Central memory CD4-positive, alpha-beta T cell (primary cell): ENCODE measurements at places on chromosomes 1 and 21.

GRCh38 chr21:26798856-26799751 is 46.1 kb downstream of the ADAMTS1 start:
- no peak for DNase-seq

DNA sequence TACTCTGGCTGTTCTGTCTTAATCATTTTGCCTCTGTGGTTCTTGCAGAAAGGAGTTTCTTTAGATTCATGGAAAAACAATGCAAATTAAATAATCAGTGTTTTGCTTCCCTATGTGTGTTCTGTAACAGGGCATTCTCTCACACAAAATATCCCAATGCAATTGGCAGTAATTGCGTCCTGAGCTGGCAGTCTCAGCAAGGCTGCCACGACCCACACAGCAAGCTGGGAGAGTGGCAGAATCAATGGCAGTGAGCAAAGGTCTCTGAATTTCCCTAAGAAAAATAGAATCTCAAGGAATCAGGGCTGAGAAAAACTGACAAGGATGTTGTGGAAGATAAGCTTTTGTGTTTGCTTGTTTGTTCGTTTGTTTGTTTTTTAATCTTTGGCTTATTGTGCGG is 198.1 kb upstream of the ST6GALNAC5 start:
- no peak for DNase-seq

DNA sequence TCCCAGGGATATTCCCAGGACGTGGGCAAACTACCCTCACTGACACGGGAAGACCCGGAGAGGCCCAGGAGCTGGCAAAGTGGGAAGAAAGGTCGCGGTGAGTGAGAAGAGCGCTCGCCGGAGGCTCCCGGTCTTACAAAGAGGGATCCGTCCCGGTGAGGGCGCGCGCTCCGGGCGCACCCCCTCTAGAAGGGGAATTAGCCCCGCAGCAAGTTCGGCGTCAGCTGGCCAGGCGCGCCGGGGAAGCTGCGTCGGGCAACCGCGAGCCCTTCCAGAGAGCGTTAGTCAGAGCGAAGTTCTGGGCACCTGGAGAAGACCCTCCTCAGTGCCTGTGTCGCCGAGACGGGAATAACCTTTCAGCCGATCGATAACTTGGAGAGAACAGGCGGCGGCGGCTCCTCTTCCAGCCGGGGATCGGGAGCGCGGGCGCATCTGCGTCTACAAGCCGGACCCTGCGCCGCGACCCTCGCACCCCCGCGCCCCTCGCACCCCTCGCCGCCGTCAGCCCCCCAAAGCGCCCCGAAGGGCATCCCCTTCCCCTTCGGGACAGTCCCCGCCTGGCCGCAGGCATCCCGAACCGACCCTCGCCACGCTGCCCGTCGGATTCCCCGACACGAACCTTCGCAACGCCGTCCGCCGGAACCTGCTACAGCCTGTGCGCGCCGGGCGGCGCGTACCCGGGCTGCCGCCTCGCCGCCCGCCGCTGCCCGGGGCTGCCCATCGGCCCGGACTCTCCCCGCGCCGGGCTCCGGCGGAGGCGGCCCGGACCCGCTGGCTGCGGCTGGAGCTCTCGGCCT is 485 bp downstream of the SIPA1L2 start:
- no peak for DNase-seq

- DNase-seq: no peak
These were observed 51.9 kb downstream of the KLHDC7A start for GRCh38 chr1:18532390-18533170.

DNA sequence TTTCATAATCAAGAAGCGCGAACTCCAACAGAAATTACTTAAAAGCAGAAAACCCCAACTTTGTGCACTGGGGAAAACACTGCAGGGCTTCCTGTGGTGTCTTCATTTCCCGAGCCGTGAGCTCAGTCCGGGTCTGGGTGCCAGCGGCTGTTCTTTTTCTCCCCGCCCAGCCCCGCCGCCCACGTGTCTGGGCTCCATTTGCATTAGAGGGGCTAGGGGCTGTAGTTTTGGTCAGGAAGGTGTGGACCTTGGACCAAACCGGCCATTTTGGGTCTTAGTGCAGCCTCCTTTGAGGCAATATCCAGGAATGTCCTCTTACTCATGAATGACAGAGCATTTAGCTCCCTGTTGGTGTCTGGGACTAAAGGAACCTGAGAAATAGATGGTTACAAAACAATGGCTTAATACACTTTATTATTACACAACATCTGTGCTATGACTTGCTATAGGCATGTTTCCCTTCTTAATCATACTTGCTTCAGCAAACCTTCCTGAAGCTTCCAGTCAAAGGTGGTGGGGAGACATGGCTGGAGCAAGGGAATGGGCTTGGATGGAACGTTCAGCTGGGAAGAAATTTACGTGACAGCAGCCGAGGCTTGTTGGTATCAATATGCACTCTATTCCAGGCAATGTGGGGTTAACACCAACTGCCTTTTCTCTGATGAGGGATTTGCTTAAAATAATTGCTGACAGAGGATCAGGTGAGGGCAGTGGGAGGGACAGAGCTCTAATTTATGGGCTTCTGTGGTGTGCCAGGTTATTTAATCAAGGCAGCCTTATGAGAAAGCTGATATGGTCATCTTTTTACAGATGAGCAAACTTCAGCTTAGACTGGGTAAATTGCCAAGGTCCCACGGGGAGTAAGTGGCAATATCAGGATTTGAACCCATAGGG is 1.1 kb downstream of the AGTRAP start:
- DNase-seq: peak; percentile 44

DNA sequence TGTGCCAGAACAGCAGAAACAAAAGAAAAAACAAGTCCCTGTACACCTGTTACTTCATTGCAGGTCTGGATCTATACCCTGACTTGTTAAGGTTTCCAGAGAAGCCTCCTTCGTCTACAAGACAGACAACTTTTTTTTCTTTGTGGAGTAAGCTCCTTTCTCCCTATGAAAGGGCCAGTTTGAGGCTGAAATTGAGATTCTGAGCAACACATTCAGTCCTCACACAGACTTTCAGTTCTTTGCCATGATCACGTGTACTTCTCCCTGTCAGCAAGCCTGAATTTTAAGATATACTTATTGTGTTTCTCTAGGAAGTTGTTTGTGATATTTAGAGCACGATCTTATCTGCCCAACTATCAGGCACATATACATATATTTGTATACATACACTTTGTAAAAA is 374.0 kb downstream of the NTNG1 start:
- no peak for DNase-seq

- DNase-seq: no peak
These were observed 29.3 kb upstream of the ZBTB21 start for GRCh38 chr21:42039470-42039901.

GRCh38 chr21:32425628-32426027 is 13.1 kb downstream of the EVA1C start:
- DNase-seq: no peak

GRCh38 chr1:239388578-239388977 is 2.2 kb downstream of the CHRM3 start:
- DNase-seq: no peak

DNA sequence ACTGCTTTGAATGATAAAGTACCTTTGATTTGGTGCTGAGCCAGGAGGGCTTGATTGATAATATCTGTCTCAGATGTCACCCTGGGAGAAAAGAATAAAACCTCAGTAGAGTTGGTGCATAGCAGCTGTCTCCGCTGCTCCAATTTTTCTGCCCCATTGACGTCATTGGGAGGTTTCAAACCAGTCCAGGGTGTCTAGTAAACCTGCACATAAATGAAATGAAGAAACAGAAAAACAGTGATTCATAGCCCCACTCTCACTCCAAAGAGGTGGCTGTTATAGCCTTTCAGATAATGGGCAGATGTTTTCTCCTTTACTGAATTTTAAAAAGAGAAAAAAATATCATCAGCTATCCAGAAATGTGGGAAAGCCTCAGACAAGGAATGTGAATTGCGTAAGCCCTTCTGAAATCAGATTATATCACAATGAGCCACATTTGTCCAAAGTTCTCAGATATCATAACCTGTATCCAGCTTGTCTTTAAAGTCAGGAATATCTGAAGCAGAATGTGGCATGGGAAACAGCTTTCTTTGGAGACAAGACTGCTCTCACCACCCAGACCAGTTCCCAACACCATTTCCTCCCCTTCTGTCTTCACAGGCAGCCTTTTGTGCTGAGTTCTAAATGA is 351.3 kb upstream of the SGIP1 start:
- peak; percentile 65 for DNase-seq

DNA sequence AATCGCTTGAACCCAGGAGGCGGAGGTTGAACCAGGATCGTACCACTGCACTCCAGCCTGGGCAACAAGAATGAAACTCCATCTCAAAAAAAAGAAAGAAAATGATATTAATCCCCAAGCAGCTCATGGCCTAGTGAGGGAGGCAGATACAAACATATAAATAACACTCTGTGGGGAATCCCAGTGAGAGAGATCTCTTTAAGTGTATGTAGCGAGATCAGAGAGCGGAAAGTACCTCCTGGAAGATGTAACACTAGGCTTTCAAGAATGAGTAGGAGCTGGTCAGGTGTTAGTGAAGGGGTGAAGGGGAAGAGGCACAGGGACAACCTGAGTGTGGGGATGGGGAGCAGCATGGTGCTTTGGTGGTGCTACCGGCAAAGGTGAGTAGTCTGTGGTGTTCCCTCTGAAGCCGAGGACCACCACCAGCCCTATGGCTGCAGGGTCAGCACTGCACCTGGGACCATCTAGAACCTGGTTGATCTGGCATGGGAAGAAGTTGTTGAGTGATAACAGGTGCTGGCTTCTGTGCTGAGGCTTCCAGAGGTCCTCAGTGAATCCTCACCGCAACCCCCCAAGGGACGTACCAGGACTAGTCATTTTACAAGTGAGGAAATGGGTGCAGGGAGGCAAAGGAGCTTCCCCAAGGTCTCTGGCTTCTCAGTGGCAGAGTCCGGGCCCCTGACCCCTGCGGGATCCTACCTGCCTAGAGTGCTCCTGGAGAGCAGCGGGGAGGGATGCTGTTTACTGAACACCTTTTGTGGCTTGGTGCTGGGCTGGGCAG is 367.6 kb upstream of the VAMP3 start:
- no peak for DNase-seq

- DNase-seq: no peak
These were observed 19.0 kb downstream of the RNASEL start for GRCh38 chr1:182569939-182570610.

GRCh38 chr1:209899948-209900347 is 38.1 kb upstream of the SYT14 start:
- no peak for DNase-seq

- no peak for DNase-seq
These were observed 604.8 kb upstream of the CXADR start for GRCh38 chr21:16908077-16908476.

GRCh38 chr1:77688939-77689338 is 6.5 kb upstream of the ZZZ3 start:
- no peak for DNase-seq

DNA sequence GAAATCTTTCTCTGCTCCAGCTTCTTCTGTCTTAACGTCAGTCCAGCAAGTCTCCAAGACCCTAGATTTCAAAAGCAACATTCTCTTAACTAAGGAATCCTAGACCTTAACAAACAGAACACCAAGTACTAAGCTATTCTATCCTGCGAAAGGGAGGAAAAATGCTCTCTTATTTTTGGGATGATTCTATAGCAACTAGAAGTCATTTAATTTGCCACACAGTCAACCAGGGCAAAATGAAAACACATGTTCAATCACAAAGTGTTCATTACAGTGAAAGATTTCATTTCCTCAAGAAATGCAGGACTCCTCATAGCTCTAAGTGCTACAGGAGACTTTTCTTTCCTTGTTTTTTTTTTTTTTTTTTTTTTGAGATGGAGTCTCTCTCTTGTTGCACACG is 36.2 kb upstream of the DOCK7 start:
- no peak for DNase-seq

DNA sequence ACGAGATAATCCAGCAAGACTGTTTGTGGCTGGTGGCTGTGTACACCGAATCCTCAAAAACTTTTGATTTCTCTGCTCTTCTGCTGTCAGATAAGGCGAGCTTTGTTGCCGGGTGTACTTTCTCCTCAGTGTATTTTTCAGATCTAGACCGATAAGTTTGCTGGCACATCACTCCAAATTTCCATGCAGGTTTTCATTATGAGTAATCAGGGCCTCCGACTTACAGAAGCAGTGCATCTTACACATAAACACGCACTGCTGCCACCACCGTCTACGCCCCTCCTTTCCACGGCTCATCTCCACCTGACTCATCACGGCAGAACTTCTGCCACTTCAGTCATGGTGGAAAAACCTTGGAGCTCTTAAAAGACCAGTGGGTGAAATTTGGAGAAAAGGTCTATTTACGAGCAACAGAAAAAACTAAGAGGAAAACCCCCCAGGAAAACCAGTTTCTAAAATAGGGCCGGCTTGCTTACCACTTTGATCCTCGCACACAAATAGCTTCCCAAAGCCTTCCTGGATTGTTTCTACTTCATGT is 7.7 kb downstream of the ZBTB21 start:
- DNase-seq: peak; percentile 23

GRCh38 chr1:232131715-232132391 is 498.1 kb downstream of the SIPA1L2 start:
- no peak for DNase-seq

DNA sequence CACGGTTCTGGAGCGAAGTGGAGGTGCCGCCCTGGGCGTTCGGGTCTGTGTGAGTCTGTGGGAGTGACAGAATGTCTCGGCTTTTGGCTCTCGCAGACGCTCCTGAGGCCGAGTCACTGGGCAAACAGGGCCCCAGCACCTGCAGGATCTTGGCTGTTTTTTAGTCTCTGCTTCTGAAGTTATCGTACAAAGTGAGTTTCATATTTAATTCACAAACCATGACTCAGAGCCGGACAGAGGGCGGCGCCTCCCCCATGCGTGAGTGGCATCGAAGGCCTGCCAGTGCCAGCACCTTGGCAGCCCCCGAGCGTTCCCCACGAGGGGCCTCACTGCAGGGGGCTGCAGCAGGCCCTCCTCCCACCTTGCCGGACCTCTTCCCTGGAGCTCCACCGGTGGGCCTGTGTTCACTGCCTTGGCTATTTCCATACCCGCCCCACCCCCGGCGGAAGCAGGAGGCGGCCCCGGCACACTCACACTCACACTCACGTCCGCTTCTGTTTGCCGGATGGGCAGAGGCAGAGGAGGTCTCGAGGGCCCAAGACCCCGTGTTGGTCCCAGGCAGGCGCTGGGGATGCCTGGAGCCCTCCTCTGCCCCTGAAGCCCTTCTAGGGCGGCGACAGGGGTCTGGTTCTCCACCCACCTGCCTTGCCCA is 56.3 kb downstream of the MORN1 start:
- DNase-seq: no peak

- no peak for DNase-seq
These were observed 17.9 kb upstream of the FMOD start for GRCh38 chr1:203368624-203369451.

- no peak for DNase-seq
These were observed 30.7 kb downstream of the SDCCAG8 start for GRCh38 chr1:243286409-243287122.

DNA sequence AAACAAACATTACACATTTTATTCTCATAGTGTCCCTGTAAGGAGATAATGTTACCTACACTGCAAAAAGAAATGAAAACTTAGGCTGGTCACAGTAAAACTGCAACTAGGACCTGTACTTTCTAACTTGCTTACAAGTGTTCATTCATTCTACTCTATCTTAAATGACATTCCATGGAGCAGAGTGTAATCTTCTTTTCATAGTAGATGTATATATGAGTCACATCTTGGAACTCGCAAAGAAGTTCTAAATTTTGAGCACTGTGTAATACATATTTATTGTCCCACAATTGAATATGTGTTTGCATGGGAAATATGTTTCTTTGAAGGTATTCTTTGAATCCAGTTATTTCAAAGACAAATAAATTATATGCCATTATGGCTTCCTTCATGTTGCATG is 1258.5 kb upstream of the ADGRL2 start:
- DNase-seq: no peak
